ENCODE measurements at places on chromosomes 7 and 10.
A peak's percentile ranks its signal among the peaks of the same experiment; 100 is the strongest.

DNA sequence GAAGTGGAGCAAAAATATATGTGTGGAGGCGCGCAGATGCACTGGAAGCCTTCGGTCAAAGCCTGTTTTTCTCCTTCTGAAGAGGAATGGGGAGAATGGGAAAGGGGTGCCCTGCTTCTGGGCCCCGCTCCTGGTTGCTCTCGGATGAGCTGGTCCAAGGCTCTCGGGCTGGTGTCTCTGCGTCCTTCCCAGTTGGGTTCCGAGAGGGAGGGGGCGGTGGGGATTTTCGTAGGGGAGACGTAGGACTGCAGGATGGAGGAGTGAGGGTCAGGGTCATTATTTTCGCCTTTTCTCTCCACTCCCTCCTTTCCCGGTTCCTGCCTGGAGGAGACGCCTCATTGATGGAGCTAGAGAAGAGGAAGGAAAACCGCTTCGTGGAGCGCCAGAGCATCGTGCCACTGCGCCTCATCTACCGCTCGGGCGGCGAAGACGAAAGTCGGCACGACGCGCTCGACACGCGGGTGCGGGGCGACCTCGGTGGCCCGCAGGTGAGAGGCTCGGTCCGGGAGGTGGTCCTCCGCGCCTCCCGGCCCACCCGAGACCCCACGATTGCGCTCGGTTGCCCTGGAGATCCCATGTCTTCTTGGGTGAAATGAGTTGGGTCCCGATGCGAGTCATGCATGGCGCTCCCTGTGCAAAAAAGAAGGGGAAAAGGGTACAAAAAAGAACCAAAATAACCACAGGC lies 790 bp downstream of the ADAM22 start:
- DNase-seq: peak; percentile 88

DNA sequence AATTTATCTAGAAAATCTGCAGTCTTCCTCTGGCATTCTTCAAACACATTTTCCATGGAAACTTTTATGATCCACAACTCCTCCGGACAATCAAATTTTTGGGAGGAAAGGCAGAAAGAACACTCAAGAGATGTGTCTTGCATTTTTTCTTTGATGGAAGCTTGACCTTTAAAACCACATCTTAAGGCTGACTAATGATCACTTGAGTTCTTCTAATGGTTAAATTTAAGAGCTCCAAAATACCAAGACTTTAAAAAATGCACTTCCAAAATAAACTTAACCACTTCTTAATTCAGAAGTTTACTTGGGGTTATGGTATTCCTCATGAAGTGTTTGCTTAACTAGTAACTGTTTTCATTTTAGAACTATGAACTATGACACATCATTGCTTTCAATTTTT lies 43.3 kb downstream of the ETV1 start:
- no peak for DNase-seq

DNA sequence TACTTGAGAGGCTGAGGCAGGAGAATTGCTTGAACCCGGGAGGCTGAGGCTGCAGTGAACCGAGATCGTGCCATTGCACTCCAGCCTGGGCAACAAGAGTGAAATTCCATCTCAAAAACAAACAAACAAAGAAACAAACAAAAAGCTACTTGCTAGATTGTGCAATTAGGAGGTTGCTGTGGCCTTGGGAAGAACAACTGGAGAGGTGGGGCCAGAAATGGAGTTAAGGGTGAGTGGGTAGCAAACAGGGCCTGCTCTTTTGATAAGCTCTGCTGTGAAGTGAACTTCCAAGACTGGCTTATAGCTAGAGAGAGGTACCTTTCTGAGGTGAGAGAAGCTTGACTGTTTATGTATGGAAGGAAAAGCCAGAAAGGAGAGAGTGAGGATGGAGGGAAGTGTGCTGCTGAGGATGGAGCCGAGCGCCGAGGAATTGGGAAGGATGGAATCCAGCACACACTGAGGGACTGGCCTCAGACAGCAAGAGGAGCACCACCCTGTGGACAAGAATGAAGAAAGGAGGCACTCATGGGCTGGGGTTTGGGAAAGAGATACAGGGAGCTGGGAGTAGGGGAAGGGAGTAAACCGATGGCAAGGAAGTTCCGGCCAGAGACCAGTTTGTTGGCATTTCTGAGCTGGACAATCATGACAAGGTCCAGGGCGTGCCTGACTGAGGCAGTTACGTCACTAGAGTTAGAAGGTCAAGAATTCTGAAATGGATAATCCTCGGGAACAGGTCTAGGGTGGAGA lies 7.0 kb upstream of the RPEL1 start:
- no peak for DNase-seq

DNA sequence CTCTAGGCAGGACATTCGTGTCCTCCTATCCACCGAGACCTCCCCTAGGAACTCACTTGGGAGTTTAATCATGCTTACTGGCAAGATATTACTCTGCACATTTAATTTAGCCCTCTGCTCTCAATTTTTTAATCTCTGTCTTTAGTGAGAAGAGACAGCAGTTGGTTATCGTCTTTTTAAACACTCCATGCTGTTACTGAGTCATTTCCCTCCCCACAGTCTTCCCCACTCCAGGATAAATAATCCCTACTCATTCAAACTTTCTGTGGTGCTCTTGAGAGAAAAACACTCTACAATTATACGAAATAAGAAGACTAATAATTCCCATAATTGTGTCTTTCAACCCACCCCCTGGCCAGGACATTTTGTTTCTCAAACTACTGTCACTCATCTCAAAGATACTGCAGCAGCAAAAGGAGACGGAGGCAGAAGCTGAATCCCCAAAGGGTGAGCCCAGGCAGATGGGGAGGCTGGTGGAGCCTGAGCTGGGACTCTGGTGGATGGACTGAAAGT lies 84.2 kb downstream of the ANK3 start:
- DNase-seq: no peak

DNA sequence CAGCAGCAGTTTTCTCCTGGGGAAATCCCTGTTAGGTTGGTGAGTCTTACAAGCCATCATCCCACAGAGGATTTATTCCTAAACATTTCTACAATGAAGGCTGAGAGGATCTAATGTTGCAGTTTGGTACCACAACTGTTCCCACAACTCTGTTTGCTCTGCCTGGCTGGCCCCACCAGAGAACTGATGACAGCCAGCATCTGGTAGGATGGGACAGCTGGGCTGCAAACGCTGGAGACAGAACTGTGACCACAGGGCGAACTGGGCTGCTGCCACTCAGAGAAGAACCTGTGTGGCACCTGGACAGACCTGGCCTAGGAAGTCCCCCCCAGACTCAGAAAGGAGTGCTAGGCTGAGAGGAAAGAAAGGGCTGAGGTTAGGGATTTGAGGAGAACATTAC lies 94.8 kb downstream of the CALN1 start:
- no peak for DNase-seq

DNA sequence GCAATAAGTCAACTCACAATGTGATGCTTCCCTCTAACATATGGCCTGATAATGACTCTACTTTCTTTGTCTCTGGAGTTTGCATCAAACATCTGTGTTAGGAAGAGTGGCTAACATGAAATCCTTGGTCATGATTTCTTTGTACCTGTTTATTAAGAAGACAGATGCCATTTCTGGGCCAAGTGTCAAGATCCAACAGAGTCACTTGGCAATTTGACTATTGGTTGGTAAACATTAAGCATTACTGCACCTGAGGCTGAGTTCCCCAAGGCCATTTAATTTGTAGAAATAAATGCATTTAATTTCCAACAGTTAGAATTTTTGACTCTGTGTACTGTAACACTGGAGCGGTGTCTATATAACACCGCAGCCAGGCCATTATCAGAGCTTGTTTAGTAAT lies 403.7 kb downstream of the GALNT17 start:
- no peak for DNase-seq

- DNase-seq: no peak
These were observed 27.0 kb upstream of the GSDME start for GRCh38 chr7:24784277-24784676.

- DNase-seq: no peak
These were observed 18.9 kb upstream of the RAMP3 start for GRCh38 chr7:45138433-45139267.

- no peak for DNase-seq
These were observed 3.9 kb downstream of the HMX3 start for GRCh38 chr10:123139521-123140163.

DNA sequence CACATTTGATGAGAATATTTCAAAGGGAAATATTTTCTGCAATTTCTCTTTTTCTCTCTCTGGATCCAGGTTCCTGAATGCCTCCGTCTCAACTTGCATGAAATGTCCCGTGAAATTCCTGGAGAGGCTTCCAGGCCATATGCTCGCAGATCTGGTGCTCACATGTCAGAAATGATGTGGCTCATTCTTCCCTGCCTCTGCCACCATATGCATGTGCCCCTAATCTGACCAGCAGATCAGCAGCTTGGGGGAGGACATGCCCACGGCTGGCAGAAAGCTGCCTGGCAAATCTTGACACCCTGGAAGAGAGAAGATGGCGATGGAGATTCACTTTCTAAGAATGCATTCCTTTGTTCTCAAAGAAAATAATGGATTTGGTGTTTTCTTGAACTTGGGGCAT lies 490.7 kb downstream of the RPS24 start:
- DNase-seq: no peak

DNA sequence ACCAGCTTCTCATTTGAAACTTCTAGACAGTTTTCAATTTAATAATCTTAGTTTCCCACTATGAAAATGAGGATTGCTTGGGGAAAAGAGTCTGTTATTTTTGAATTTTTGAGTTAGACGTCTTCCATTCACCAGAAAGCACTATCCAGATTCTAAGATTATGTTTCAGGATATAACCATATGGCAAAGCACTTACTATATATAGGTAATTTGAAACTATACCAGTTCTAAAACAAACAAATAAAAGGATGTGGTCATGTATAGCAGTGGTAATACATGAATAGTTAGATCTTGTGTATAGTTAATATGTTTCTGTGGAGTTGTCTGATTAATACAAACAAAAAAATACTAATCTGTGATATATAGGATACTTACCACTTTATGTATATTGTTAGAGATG lies 320.0 kb downstream of the EXOC4 start:
- DNase-seq: no peak
